ENCODE measurements at places on chromosomes 5 and 9. TPM values are rescaled to one million over a fixed set of nuclear protein-coding genes. Genes with fewer than 3 reads are reported as not detected.

Gene KCNMB1
- 1.4 TPM for total RNA-seq

Gene PJA2
- total RNA-seq: 203 TPM

Gene PCAT7
- total RNA-seq: not detected

Gene FBXL7
- total RNA-seq: 19.1 TPM

Gene CFAP77
- total RNA-seq: 0.66 TPM

Gene GPR150
- not detected for total RNA-seq

Gene CLIC3
- total RNA-seq: 1.1 TPM

Gene RABL6
- 38.6 TPM for total RNA-seq

Gene FOXD4L3
- not detected for total RNA-seq

Gene C9
- total RNA-seq: not detected

Gene HABP4
- 18.0 TPM for total RNA-seq

Gene SLC6A3
- total RNA-seq: 2.7 TPM

Gene SPATA31A3
- not detected for total RNA-seq

Gene WNT8A
- not detected for total RNA-seq

Gene PCDHA9
- 4.6 TPM for total RNA-seq

Gene CCDC112
- total RNA-seq: 20.0 TPM

Gene PCDHA11
- total RNA-seq: 8.9 TPM

Gene KLHL3
- total RNA-seq: 23.7 TPM

Gene BNC2
- total RNA-seq: 24.6 TPM

Gene FLT4
- 15.1 TPM for total RNA-seq

Gene RHOBTB3
- total RNA-seq: 176 TPM

Gene GARIN3
- total RNA-seq: not detected

Gene PCDHA12
- total RNA-seq: 5.1 TPM

Gene ANKS6
- total RNA-seq: 17.0 TPM

Gene GGTA1
- 3.5 TPM for total RNA-seq

Gene SLC23A1
- not detected for total RNA-seq

Gene MYOZ3
- total RNA-seq: 11.1 TPM

Gene ARHGEF39
- total RNA-seq: 1.9 TPM

Measured in camera-type eye (tissue), 1 donor.